CD4-positive, alpha-beta T cell treated with Interleukin-4 for 1 hour (primary cell): ENCODE measurements at places on chromosomes 2 and 18.

DNA sequence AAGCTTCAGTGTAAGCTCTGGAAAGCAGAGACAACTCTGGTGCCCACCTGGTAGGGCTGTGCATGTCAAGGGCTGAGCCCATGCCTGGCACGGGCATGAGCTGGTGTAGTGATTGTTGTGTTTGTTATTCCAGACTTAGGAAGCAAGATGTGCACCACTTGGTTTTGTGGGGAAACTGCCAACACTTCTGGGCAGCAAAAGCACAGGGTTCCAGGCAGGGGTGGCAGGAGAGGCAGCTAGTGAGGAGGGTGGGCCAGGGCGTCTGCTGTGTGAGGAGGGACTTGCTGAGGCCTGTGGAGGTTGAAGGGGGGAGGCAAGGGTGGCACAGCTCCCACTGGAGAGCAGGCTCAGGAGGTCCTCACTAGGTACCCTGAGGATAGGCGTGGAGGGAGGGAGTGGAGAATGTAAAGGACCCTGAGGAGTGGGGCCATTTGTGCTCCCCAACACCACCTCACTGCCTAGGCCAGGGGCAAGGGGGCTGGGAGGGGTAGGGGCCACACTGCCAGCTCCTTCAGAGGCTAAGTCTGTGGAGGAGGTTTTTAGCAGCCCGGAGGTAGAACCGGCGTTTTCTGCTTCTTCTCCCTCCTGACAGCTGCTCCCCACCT lies 104.0 kb upstream of the POU3F3 start:
- no peak for DNase-seq

DNA sequence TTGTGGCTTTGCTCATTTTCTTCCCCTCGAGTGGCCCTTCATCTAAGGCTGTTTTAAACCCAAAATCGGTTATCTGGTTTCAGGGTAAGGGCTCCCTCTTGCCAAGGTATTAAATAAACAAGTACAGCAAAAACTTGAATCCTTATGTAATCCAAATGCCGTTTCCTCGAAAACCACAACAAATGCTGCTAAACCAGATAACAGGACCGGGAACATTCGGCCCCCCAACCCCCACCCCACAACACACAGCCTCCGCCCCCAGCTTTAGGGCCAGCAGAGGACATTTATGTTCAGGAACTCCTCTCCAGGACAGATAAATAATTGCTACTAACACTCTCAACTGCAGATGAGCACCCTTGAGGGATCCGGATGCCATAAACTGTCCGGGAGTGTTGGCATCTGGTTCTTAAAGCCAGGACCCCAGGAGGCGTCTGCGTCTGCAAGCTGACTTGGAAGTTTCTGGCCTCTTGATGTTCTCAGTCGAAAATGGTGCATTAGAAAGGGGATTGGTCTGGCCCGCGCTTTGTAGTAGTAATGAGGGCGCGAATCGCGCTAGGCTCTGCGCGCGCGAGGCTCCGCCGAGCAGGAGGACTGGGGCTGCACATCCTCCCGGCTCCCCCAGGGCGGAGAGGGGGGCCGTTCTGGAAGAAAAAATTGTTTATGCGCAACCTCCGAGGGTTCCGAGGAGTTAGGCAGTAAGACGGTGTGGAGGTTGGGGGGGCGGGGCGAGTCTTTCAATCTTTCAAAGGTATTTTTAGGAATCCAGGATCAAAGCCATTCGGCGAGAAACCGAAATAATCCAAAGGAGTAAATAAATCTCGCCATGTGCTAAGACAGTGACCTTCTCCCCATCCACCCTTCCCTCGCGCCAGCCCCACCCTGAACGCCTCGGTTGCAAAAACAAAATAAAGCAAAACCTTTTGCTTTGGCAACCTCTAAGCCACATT lies 3.9 kb upstream of the ID2 start:
- peak; percentile 30 for DNase-seq

DNA sequence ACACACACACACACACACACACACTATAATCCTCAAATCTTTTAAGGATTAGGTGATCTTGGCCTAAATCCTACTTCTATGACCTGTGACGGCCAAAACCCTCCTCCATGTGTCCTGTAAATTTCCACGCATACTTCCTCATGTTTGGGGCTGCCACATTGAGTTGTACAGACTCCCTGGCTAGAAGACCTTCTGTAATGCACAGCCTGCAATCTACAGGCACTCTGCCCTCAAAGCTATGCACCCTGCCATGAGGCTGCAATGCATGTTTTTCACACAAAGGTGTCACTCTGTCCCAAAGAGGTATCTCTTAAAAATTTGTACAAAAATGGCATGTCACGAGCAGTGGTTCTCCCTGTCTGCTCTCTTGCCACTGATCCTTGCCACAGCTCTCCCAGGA lies 26.4 kb upstream of the B4GALT6 start:
- no peak for DNase-seq

DNA sequence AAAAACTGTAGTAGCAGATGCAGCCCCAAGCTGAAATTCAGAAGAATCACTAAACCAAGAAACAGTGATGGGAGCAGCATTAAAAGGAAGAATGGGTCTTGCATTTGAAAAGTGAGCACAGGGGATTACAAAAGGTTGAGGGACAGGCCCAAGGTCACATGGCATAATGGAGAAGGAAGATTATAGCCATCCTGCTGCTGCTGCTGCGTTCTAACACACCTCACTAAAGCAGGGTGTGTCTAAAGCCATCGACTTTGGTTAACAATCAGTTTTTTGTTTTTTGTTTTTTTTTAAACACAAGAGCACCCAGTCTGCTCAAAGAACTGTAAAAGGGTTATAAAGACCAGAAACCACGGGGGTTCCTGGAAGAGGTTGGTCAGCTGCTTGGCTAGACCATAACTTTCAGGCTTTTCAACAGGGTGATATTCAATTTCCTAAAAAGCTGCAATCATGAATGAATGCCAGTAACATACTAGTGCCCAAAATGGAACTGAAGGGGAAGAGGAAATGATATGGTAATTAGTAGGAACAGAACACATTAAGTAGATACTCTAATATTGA lies 102.6 kb downstream of the MYO5B start:
- DNase-seq: no peak

- DNase-seq: peak; percentile 45
These were observed at the start of gene DAW1 for GRCh38 chr2:227871375-227871791. TSS of gene DAW1 (plus strand) at chr2:227871631. CDS start at chr2:227871690, 59 bp downstream.

GRCh38 chr2:46531863-46532262 lies 52.5 kb downstream of the TMEM247 start:
- DNase-seq: no peak

- no peak for DNase-seq
These were observed 472.2 kb upstream of the DCC start for GRCh38 chr18:51867767-51868166.

GRCh38 chr2:182682210-182682609 lies 33.8 kb upstream of the DNAJC10 start:
- DNase-seq: no peak

DNA sequence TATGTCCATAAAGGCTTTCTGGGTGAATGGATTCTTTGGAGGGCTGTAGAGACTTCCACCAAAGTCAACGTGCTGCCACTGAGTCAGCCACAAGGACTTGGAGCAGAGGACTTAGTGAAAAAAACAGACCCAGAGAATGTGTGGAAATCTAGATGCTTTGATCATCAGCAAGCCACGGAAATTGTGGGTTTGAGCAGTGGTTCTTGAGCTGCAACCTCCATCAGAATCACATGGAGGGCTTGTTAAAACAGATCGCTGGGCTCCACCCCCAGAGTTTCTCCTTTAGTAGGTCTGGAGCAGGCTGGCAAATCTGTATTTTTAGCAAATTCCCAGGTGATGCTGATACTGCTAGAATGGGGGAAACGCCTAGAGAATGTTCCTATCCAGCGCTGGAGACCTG lies 95.3 kb downstream of the RBM43 start:
- no peak for DNase-seq

DNA sequence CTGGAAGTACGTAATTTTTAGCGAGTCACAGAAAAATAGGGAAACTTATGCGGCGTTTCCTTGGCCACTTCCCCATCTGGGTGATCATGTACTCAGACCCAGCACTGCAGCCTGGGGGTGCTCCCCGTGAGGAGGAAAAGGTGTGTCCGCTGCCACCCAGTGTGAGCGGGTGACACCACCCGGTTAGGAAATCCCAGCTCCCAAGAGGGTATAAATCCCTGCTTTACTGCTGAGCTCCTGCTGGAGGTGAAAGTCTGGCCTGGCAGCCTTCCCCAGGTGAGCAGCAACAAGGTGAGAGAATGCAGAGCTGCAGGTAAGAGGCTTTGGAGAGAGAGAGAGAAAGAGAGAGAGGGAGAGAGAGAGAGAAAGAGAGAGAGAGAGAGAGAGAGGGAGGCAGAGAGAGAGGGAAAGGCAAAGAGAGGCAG lies at the start of gene IL1R2:
Gene IL1R2 (plus strand): TSS at position 240 of the 425 bp plus-strand sequence. CDS start 16,616 bp downstream, outside the sequence.
- no peak for DNase-seq

DNA sequence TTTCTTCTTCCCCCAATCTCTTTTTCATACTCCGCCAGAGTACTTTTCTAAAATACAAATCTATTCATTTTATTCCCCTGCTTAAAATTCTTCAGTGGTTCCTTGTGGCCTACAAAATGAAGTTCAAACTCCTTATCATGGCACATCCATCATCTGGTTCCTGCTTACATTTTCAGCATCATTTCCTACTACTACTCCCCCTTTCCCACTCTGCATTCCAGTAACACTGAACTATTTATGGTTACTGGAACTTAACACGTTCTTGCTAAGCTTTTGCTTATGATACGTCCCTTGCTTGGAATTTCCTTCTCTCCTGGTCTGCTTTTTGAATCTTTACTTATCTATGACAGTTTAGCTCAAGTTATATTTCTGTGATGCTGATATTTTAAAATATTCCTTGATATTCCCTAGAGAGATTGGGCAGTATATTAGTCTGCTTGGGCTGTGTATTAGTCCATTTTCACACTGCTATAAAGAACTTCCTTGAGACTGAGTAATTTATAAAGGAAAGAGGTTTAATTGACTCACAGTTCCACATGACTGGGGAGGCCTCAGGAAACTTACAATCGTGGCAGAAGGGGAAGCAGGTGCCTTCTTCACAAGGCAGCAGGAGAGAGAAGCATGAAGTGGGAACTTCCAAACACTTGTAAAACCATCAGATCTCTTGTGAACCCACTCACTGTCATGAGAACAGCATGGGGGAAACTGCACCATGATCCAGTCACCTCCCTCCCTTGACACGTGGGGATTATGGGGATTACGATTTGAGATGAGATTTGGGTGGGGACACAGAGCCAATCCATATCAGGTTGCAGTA lies 53.2 kb downstream of the BMPR2 start:
- no peak for DNase-seq
